Temporal lobe (tissue), 4 donors: ENCODE measurements at places on chromosomes 3 and 15. TPM values are rescaled to one million over a fixed set of nuclear protein-coding genes. Genes with fewer than 3 reads are reported as not detected.

ITIH4 gene
- 2.2 TPM for total RNA-seq

MCF2L2 gene
- total RNA-seq: 32.5 TPM

TRH gene
- 4.4 TPM for total RNA-seq

STAC gene
- 3.9 TPM for total RNA-seq

IL17RE gene
- 0.49 TPM for total RNA-seq

RLBP1 gene
- 0.98 TPM for total RNA-seq

SST gene
- total RNA-seq: 17.9 TPM
